ENCODE measurements at places on chromosomes 13 and 19.

DNA sequence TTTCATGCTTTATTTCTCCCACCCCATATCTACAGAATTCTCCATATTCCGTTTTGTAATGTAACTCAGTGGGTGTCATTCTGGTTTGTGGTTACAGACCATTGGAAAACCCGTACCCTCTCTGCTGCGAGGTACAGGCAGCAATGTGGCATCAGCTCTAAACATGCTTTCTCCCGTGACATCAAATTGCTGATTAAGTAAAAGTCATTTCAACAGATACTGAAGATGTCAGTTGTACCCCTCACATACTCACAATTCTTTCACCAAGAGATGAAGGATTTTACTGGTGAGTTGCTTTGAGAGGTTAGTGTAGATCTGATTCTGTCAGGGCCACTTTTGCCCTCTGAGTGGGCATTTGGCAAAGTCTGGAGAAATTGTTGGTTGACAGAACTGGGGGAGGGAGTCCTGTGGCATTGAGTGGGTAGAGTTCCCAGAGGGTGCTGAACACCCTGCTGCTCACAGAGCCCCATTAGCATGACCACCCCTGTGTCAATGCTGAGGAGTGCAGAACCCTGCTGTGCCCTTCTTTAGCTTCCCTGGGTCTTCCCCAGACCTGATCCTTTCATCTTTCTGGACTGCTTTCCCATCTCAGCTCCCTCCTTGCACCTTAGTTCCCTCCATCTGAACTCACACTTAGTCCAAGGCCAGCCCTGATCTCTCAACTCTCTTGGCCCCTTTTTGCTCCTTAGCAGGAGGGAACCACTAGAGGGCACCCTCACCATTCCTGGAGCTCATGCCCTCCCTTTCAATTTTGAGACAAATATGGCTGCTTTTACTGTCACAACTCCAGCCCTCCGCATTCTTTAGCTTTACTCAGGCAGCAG is 39.9 kb upstream of the CEACAM8 start:
- peak; percentile 29 for DNase-seq

GRCh38 chr19:28920269-28921066 is 292.5 kb downstream of the UQCRFS1 start:
- DNase-seq, result no peak

GRCh38 chr19:49362048-49362928 is at the start of gene TEAD2:
Gene TEAD2 (minus strand): TSS chr19:49362416. CDS start chr19:49360075, 2,341 bp downstream.
- peak; percentile 63 for DNase-seq

DNA sequence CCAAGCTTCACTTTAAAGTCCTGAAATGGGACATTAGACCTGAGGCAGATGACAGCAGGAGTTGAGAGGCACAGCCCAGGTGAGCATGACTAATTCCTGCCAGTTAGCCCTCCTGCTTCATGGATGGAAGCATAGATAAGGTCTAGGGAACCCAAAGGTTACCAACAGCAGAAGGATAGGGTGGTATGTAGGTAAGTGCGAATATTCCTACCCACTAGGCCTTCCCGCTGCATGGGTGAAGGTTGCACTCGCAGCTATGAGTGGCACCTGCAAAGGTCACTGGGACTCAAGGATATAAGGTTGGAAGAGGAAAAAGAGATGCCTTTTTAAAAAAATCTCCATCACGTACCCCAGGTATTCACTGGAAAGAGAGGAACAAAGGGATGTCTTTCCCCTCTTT is 12.2 kb upstream of the MLLT1 start:
- DNase-seq, result no peak

GRCh38 chr13:109123971-109124370 is 494.6 kb downstream of the MYO16 start:
- DNase-seq, result peak; percentile 62

DNA sequence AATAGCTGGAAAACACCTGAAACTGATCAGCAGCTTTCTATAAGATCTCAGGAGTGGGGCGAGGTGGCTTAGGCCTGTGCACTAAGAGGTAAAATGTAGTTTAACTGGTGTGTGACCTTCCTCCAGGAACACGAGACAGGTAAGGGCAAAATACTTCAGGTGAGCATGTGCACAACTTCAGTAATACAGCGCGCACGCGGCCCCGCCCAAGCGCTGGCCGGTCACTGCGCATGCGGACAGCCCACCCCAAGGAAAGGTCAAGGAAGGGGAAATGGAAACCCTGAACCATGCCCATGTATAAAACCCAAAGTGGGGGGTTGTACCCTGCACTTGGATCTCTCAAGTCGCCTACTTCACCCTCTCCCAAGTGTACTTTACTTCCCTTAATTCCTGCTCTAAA is 49.4 kb upstream of the ARHGEF7 start:
- no peak for DNase-seq

DNA sequence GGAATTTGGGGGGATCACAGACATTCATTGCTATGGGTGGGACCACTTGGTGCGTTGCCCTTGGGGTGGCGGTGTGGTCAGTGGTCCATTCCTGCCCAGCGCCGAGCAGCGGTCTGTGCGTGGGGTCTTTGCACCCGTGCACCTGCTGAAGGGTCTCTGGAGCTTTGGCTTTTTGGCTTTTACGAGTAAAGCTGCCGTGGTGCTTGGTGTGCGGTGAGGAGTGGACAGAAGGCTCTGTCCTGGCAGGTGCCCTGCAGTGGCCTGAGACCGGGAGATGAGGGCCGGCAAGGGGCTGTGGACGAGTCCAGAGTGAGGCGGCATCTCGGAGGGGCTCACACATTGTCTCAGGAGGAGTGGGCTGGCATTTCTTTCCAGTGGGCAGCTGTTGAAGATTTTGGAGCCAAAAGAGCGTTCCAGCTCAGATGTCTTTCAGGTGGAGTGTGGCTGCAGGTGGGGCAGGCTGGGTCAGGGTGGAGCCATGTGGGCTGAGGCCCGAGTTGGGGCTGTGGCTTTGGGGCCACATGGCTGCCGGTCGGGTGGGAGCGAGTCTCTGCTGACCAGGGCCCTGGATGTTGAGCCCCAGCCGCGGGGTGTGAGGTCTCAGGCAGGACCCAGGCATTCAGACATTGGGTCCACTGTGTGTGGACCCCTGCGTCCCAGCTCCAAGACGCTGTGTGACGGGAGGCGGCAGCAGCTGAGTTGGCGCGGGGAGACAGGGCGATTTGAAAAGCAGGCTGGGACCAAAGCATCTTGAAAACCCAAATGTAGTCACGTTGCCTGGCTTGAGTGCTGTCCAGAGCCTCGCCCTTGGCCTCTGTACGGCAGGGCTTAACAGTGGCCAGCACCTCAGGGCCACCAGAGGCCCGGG is 11.7 kb downstream of the GNA11 start:
- DNase-seq, result no peak

- peak; percentile 45 for DNase-seq
These were observed 8.1 kb downstream of the ATG4D start for GRCh38 chr19:10551698-10552301.

GRCh38 chr19:14943601-14944000 is 2.3 kb downstream of the OR7C2 start:
- DNase-seq, result no peak

GRCh38 chr13:95615539-95615938 is 29.0 kb downstream of the DZIP1 start:
- DNase-seq, result no peak

GRCh38 chr13:34757441-34757840 is 184.6 kb upstream of the NBEA start:
- no peak for DNase-seq

- no peak for DNase-seq
These were observed 12.4 kb upstream of the TINCR start for GRCh38 chr19:5580161-5580571.

- DNase-seq, result no peak
These were observed 4.1 kb upstream of the C19orf53 start for GRCh38 chr19:13770013-13770635.

DNA sequence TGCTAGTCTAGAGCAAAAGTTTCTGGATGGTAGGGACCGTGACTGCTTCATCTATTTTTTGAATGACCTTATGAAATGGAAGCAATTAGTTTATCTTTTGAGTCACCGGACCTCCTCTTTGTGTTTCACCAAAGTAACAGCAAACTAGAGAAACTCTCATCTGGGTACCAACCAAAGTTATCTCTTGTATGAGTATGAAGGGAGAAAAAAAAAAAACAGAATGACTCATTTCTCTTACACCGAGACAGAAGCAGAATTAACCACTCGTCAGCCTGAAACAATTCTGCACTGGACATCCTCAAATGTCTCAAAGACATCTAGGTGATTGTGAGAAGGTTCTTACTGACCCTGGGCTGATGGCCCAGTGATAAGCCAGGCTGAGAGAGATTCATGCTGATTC is 18.3 kb downstream of the ZNF100 start:
- DNase-seq, result no peak

GRCh38 chr19:29745253-29745652 is 30.2 kb upstream of the C19orf12 start:
- peak; percentile 35 for DNase-seq

GRCh38 chr13:32267836-32268439 is 47.2 kb downstream of the ZAR1L start:
- DNase-seq, result peak; percentile 37

DNA sequence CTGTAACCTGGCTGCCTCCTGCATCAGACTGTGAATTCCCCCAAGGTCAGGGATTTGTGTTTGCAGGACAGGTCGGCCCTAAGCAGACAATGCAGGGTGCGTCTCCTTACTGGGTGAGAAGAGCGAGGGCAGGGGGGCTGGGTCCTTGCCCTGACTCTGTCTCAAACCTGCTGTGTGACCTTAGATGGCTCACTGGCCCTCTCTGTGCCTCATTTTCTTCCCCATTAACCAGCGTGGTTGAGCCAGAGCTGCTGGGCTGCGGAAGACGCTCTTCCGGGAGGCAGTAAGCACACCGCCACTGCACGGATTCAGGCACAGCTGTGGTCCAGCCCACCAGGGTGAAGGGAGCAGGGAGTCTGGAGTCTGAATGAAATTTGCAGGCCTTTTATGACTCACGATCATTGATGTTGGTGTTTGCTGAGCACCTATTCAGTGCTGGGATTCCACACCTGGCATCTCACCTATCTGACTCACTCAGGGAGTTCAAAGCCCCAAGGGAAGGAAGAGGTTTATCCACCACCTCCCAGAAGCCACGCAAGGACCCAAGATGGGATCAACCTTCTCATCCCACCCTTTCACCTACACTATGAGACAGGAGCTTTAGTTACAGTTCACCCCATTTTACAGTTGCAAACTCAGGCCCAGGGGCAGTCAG is 2.5 kb downstream of the AKT1S1 start:
- DNase-seq, result no peak

DNA sequence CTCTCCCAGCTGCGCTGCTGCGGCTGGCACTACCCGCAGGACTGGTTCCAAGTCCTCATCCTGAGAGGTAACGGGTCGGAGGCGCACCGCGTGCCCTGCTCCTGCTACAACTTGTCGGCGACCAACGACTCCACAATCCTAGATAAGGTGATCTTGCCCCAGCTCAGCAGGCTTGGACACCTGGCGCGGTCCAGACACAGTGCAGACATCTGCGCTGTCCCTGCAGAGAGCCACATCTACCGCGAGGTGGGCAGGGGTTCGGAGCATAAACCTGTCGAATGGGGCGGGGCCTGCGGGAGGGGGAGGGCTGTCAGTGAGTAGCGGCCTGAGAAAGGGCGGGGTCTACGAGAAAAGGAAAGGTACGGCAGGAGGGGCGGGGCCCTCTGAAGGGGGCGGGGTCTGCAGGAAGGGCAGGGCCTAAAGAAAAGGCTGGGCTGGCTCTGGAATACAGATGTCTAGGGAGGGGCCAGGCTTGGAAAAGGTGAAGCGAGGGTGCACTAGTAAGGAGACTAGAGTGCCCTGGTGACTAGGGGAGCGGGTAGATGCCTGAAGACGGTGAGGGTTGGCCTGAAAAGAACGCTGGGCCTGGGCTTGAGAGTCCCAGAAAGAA is 3.6 kb downstream of the CD37 start:
- peak; percentile 28 for DNase-seq

DNA sequence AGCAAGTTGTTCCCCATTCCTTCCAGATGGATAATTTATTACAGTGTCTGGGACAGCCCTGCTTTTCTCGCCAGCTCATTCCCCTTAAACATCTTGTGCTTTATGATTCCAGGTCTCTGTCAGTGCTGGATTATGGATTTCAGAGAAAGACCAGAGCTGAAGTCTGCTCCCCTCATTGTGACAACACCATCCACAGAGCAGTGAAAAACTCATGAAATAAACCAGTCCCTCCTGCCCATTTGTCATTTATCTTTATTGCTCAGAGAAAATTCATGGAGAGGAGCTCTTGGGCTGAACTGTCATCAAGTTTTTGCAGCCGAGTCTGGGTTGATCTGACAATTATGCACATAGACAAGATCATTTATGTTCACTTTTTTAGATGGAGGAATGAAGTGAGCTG is 92.7 kb upstream of the GPR12 start:
- no peak for DNase-seq

DNA sequence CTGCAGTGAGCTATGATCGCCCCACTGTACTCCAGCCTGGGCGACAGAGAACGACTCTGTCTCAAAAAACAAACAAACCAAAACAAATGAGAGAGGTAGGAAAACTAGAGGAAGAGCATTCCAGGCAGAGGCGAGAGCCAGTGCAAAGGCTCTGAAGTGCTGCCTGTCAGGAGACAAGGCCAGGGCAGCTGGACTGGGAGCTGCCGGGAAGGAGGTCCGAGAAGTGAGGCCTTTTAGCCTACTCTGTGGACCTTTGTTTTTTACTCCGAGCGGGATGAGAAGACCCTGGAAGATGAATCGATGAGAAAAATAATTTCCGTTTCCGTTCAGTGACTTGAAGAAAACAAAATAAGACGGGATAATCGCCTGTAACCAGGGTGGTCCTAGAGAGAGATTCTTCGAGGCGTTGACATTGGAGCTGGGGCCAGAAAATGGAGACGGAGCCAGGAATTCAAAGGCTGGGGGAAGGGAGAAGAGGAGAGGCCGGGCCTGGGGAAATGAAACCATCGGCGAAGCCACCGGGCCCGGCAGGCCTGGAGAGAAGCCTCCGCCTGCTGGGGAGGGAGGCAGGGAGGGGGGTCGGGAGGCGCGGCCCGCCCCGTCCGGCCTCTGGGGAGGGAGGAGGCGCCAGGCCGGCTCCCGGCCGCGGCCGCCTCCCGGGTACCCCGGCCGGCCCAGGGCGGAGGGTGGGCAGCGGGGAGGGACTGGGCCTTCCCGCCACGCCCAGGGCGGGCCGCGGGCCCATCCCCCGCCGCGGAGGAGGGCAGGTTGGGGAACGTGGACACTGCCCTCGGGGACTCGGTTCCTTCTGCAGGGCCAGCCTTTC is 7.8 kb upstream of the SERTAD1 start:
- DNase-seq, result no peak

DNA sequence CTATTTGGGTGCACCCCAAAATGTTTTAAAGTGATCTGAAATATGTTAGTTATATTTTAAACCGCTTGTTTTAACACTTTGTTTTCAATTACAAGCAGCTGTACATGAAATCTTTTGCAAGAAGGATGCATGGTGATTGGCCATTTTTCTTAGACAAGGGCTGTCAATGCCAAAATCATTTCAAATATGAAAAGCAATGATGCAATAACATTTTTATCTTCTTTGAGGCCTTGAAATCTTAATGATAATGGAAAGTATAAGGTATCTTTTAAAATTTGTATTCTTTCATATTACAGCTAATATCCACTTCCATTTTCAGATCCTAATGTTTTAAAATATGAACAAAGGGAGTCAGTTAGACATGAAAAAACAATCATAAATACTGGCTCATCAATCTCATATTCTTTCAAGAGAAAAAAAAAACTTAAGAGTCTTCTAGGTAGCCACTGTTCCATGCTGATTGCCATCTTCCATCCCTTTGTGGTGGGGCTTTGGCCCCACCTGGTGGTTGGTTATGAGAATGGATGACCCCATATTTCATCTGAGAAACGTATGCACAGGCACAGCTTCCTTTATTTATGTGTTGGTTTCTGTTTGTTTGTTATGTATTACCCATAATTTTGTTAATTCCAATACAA is 330.3 kb upstream of the MIR17HG start:
- DNase-seq, result peak; percentile 78

GRCh38 chr13:111659219-111659775 is 338.9 kb downstream of the TEX29 start:
- no peak for DNase-seq

- no peak for DNase-seq
These were observed 108.6 kb downstream of the AKAP11 start for GRCh38 chr13:42380420-42381164.
